ENCODE measurements at places on chromosomes 2 and 18.

GRCh38 chr18:34749721-34750120, 39.6 kb downstream of the DTNA start:
- DNase-seq: no peak

DNA sequence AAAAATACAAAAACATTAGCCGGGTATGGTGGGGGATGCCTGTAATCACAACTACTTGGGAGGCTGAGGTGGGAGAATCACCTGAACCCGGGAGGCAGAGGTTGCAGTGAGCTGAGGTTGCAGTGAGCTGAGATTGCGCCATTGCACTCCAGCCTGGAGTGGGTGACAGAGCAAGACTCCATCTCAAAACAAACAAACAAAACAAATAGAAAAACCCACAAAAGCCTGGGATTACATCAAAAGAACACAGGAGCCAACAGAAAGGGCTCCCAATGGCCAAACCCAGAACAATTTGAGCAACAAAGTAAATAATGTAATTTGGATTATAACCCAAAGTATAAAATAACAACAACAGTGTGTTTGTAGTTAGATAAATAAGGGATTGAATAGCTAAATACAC, 159.8 kb downstream of the UXS1 start:
- no peak for DNase-seq

DNA sequence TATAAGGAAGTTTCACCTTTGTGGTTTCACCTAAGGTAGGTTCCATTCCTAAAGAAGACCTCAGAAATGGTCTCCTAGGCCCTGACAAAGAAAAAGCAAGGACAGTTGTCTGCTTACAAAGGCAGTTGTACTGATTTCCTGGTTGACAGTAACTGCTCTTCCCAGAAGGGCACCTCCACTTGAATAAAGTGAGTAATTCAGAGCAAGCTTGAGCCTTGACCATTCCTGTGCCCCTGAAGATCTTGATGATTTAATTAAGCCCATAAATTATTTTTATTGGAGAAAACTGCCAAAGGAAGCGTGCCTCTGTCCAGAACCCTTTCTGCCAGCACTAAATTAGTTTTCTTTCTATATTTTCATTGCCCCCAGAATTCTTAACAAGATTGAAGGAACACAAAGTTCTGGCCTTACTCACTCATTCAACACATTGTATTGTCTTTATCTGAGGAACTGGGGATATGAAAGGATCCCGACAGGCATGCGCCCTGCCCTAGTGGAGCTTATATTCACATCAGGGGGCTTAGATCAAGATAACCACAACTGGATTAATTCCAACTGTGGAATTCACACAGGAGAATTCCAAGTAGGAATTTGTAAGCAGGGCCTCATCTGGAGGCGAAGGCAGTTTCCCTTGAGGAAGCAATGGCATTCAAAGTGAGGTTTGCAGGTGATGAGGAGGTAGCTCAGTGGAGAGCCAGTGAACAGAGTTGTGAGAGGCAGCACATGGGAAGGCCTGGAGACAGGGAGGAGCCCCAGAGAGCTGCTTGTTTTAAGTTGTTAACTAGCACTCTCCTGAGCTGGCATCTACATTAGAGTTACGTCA, 21.2 kb downstream of the PTRHD1 start:
- DNase-seq: no peak

DNA sequence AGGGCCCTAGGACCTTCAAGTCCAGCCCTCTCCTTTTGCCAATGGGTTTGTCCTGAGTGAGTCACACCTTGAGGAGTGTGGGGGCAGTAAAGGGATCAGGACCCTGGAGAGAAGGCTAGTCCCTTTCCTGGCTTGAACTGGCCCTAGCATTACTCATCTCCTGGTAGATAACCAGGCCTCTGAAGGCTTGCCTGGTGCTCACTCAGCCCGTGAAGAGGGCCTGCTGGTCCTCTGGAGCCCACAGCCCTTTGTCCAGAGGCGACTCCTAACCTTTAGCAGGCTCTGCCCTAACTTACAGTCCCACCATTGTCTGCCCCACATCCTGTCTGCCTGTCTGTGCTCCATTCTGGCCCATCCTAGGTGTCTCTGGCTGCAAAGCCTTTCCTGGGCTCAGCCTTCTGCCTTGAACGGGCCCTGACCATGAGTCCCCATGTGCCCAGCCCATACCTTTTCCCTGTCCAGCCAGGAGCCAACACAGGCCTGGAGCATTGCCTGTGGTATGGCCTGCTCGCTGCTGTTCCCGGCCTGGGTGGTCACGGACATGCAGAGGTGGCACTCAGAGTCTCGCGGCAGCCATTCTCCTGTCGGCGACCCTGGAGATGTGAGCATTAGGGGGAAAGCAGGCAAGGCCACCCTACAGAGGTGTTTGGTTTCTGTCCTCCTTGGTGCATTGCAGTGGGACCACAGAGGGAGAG, 5.0 kb downstream of the SFTPB start:
- DNase-seq: peak; percentile 88

- DNase-seq: no peak
Measured at GRCh38 chr2:190903693-190904450, 23.3 kb downstream of the GLS start.

- no peak for DNase-seq
Measured at GRCh38 chr2:136217996-136218395, 100.0 kb upstream of the CXCR4 start.

DNA sequence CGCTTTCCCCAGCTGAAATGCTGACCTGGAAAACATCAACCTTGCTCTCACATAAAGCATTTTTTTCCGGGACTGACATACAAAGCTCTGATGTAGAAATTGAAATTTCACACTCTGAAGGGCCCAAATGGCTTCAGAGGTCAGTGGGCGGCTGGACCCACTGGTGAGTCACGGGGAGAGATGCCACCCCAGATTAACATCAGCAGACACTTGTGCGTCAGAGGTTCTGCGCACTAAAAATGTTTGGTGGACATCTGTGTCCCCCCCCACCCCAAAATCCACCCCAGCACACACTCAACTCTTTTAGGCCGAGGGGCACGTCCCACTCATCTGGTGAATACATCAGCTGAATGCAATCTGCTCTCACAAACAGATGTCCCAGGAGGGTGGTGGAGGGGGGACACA, 208.9 kb downstream of the ASB1 start:
- no peak for DNase-seq

DNA sequence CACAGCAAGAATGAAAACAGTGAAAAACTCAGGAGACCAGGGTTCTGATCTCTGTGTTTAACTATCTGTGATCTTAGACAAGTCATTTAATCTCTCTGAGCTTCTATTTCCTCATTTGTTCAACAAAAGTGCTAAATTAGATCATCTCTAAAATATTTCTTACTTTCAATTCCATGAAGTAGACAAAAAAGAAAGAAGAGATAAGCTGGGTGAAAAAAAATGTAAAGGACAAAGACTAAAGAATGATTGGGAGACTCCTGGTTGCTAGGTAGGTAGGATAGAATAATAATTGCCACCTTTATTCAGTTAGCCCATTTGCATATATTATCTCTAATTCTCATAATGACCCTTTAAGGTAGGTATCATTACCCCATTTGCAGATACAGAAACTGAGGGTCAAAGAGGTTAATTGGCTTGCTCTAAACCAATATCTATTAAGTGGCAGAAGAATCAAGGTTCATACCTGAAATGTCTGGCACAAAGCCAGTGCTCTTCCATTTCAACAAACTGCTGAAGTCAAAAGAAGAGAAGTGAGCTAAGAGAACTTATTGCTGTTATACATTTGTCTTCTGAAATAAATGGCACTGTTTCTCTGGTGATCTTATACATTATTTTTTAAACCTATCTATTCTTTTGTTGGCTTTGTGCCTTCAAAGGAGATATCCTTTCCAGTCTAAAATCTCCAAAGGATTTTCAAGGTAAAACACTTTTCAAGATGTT, 141.7 kb downstream of the OTX1 start:
- no peak for DNase-seq

DNA sequence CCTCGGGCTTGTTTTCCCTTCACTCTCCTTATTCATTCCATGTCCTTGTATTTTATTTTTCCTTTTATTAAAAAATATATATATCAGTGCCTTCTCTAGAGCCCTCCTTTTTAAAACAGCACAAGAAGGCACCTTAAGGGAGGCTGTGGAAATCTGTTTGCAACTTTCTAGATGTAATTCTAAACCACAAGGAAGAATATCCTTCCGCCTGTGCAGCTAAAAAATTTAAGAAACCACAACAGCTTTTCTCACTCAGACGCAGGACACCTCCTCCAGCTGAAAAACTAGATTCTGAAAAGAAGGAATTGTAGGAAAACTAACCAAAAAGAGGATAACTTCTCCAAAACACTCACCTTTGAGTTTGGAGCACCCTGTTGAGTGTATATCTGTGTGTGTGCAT, 142.2 kb downstream of the BCL11A start:
- no peak for DNase-seq

DNA sequence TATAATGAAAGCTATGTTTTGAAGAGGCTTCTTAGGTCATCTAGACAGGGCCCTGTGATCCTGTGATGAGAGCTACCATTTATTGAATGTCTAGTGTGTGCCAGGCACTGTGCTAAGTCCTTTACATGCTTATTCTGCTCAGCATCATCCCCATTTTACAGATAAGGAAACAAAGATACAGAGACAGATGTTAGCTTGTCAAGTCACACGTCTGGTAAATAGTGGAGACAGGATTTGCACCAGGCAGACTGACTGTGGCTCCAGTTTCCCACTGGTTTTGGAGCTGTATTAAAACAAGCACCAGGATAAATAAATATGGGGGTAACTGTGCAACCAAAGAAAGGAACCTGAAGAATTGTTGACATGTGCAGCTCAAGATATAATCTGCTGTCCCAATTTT, 19.2 kb upstream of the EML6 start:
- no peak for DNase-seq

DNA sequence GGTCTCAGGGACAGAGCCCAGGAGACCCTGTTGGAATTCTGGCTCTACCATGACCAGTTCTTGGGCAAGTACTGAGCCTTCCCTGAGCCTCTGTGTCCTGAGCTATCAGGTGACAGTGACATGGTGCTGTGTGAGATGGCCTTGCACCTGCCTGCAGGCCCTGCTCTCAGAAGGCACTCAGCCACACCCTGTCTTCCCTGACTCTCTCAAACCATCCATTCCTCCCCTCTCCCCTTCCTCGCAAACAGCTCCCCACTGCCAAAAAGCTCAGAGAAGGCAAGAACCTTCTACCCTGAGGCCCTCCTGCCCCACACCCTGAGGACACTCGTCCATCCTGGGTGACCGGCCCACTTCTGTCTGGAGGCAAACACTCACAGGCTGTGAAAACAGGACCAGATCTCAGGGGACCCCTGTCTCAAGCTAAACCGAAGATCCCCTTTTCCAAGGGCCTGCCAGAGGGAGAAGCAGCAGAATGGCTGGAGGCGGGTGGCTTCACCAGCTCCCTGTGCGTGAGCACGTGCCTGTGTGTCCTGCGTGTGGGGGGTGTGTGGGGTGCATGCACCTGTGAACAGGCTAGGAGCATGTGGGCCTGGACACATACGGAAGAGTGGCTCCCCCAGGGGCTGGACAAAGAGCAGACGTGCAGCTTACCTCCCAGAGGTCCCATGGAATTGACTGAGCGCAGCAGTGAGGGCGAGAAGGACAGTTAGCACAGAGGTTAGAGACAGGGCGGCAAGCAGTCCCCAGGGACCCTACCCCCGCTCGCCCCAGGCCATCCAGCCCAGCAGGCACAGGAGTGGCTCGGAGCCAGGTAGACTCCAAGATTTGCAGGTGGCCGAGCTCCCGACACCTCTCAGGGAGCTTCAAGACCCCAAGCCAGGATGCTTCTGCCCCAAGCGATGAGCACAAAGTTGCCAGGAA, 53.9 kb downstream of the BIN1 start:
- no peak for DNase-seq

DNA sequence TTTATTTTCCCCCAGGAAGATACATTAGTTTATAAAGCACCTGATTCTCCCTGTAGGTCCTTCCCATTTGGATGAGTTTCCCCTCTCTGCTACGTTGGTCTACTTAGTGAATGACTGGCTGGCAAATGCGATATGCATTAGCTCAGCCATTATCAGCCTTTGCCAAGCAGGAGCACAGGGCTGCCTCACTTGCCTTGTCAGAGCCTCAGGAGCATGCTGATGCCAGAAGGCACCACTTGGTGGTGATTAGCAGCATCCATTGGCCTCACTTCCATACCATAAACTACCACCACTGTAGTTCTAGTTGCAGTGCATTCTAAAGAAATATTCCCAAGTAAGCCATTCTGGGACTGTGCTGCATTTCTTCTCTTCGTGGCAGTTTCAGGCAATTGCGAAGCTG, 442.8 kb upstream of the CHST9 start:
- no peak for DNase-seq

DNA sequence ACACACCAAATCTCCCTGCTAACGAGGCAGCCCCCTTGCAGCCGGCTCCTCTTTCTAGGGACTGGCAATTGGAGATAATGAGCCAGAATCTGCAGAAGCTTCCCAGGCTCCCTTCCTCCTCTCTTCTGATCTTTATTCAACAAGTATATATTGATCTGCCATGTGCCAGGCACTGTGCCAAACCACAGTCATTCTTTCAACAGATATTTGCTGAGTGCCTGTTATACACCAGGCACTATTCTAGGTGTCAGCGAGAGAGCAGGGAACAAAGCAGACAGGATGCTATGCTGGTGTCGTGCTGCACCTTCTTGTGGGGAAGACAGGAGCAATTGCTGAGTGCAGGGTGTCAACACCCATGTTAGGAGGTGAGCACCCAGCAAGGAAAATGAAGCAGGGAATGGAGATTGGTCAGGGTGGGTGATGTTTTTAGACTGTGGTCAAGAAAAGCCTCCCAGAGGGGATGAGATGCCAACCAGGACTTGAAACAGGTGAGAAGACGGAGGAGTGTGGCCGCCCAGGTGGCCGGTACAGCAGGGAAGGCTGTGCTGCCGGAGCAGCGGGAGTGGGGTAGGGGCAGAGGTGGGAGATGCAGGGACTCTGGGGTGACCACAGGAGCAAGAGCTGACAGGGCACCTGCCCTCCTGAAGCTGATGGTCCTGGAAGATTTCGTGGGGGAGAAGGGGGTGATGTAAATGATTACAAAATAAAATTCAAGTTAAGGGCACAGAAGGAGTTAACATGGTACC, 307.6 kb upstream of the RAB12 start:
- DNase-seq: no peak

DNA sequence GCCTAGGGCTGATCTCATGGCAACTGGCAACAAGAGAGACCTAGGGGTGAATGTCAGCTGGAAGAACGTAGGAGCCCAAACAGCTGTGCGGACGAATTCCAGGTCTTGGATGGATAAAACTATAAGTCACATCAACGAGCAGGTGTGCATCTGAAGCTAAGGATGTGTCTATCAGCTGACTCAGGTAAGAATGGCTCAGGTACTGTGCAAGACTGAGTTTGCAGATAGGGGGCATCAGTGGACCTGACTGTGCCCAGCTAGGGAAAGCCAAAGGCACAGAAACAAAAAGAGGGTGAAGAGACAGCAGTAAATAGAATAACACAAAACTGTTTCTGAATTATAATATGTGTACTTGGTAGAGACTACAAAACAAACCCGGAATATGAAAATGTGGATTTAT, 357.3 kb downstream of the ZEB2 start:
- DNase-seq: no peak

GRCh38 chr2:155203178-155203577, 504.7 kb downstream of the KCNJ3 start:
- DNase-seq: no peak

GRCh38 chr18:79102886-79103285, 33.7 kb downstream of the ATP9B start:
- no peak for DNase-seq
